Trophoblast cell (in vitro differentiated cells and primary cell): ENCODE measurements at places on chromosomes 1 and 21.
A peak's percentile ranks its signal among the peaks of the same experiment; 100 is the strongest.

DNA sequence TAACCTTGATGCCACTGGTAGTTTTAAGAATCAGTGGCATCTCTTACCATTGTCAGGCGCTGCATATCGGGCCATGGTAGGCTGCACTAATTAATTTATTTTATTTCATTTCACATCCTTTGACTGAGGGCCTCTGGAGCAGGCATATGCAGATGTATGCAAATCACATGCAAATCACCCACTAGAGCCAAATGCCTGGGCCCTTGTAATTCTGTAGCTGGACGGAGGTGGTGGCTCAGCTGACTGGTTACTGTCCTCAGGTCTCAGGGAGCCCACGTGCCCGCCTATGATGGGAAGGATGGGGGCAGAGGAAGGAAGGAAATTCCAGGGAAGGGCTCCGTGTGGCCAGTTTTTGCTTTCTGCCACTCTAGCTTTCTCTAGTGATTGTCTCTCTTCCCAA, 122.7 kb downstream of the IGSF21 start:
- no peaks in the 10 kb centered on the region for H3K27me3 ChIP-seq
- H3K4me3 ChIP-seq: no peak overlapping the region
- no peaks in the 10 kb centered on the region for H3K4me1 ChIP-seq
- DNase-seq: no peak

DNA sequence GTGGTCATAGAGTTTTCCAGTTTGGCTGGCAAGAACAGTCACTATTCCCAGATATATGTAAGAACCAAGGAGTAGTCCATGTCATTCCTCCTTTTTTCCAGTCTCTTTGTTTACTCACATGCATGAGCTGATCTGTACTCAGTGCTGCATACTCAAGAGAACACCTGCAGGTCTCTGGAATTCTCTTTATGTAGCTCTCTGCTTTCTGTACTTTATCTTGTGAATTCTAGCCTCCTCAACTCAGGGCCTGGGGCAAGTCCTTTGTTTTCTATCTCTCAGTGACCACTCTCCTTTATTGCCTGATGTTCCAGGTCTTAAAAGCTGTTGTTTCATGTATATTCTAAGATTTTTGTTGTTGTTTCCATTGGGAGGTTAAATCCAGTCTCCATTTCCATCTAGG, 478.9 kb downstream of the DPYD start:
- H3K36me3 ChIP-seq: no peaks in the 10 kb centered on the region
- no peak overlapping the region for H3K27ac ChIP-seq
- no peak overlapping the region for H3K4me3 ChIP-seq
- no peaks in the 10 kb centered on the region for H3K27me3 ChIP-seq

DNA sequence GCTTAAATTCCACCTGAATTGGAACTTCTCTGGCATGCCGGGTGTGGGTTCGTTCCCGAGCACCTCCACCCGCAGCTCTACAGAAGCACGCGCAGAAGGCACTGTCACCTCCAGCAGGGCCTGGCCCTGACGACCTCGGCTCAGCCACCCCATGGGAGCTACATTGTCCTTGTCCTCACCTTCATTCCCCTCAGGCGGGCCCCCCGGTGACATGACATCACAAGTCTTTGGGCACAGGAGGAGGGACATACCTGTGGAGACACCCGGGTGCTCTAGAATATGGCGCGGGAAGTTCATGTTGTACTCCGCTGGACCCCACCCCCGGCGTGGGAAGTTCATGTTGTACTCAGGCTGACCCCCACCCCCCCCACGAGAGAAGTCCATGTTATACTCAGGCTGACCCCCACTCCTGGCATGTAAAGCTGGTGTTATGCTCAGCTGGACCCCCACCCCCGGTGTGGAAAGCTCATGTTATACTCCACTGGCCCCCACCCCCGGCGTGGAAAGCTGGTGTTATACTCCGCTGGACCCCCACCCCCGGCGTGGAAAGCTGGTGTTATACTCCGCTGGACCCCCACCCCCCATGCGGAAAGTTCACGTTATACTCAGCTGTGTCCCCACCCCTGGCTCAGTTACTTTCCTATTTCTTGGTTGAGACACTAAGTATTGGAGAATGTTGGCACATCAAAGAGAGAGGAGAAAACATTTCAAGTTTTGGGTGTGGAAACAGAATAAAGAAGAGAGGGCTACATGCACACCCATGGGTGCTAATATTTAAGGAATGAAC, 37.6 kb downstream of the UMODL1 start:
- no peaks in the 10 kb centered on the region for H3K27me3 ChIP-seq
- no peak overlapping the region for H3K4me3 ChIP-seq
- no peak overlapping the region for H3K27ac ChIP-seq
- no peak for DNase-seq
- no peaks in the 10 kb centered on the region for H3K36me3 ChIP-seq

DNA sequence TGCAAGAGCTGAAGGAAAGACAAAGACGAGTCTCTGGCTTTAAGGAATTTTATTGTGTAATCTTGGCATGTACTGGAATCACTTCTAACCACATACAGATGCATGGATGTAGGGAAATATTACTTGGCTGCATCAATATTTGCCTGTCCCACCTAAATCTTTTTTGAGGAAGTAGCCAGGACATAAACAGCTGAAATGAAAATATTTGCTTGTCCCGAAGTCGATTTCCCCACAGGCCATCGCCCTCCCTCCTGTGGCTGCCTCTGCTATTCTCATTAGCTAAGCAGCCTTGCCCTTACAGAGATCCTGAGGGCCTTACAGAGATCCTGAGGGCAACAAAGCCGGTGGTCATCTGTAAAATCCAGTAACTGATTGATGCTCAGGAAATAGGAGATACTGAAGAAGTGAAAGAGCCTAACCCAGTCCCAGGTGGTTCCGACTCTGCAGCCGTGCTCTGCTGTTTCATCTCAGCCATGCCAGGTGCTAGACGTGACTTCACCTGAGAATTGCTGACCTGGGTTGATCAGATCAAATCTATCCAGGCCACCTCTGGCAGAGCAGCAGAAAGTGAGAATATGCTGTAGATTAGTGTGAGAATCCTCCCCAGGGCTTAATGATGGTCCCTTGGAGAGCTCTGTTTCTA, 25.5 kb downstream of the MAN1C1 start:
- no peaks in the 10 kb centered on the region for H3K4me1 ChIP-seq
- H3K36me3 ChIP-seq: no peaks in the 10 kb centered on the region
- H3K27ac ChIP-seq: no peak overlapping the region

DNA sequence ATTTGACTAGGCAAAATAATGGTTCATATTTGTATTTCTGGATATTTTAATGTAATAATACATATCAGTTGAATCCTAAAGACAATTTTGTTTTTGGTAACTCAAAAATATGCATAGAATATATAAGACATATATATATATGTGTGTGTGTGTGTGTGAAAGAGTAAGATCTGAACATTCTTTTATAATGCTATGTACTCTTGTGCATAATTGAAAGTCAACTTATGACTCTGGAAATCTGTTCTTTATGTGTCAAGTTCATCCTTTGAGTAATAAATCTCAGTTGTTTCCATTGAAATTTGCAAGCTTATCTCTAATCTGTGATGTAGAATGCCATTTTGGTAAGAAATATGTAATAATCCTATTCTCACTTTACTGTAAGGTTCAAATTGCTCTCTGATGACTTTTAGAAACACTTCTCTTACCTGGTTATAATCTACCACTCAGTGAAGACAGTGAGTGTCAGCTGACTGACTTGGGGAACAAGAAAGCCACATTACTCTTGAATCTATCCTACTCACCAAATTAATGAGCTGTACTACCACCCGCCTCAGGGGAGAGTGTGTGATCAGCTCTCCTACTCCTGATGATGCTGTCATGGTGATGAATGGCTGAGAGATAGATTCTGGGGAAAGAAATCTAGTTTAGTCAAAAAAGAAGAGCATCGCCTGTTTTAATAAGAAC, 15.0 kb upstream of the NEK7 start:
- H3K27ac ChIP-seq: no peak overlapping the region
- H3K4me1 ChIP-seq: no peaks in the 10 kb centered on the region
- no peaks in the 10 kb centered on the region for H3K36me3 ChIP-seq
- no peak for DNase-seq
- H3K4me3 ChIP-seq: no peak overlapping the region

GRCh38 chr1:88528792-88529191, 155.3 kb upstream of the PKN2 start:
- H3K27ac ChIP-seq: no peak overlapping the region
- H3K4me3 ChIP-seq: no peak overlapping the region
- no peaks in the 10 kb centered on the region for H3K27me3 ChIP-seq
- H3K36me3 ChIP-seq: no peaks in the 10 kb centered on the region
- H3K4me1 ChIP-seq: no peaks in the 10 kb centered on the region

- H3K27me3 ChIP-seq: no peaks in the 10 kb centered on the region
- H3K4me3 ChIP-seq: no peak overlapping the region
- no peaks in the 10 kb centered on the region for H3K4me1 ChIP-seq
- no peak for DNase-seq
Measured at GRCh38 chr1:225485991-225486530, 58.2 kb upstream of the LBR start.

DNA sequence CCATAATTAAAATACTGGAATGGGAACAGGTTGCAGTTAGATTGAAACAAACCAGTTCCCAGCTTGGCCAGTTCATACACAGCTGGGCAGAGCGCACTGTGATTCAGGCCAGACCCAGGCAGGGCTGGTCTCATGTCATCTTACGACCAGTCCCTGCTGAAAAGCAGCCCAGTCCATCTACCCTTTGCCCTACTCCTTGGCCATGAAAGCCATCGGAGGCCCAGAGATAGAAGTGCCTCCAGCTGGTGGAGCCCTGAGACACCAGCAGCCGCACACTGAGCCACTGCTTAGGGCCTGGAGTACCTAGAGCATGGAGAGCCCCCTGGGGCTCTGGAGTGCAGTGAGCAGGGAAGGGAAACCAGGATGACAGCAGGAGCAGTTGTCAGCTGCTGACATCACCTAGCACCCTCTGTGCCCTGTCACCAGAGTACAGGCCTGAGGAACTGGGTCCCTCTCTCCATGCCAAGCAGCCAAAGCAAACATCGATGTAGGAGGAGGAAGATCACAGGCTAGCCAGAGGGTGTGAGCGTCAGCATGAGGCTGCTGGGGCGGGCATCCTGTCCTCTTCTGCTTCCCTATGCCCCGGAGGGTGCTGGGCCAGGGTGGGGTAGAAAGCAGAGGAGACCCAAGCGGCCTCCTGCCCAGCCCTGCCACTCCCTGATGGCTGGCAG, 34.2 kb upstream of the TMEM125 start:
- H3K4me3 ChIP-seq: no peak overlapping the region
- no peaks in the 10 kb centered on the region for H3K36me3 ChIP-seq
- H3K4me1 ChIP-seq: no peaks in the 10 kb centered on the region
- no peak overlapping the region for H3K27ac ChIP-seq

DNA sequence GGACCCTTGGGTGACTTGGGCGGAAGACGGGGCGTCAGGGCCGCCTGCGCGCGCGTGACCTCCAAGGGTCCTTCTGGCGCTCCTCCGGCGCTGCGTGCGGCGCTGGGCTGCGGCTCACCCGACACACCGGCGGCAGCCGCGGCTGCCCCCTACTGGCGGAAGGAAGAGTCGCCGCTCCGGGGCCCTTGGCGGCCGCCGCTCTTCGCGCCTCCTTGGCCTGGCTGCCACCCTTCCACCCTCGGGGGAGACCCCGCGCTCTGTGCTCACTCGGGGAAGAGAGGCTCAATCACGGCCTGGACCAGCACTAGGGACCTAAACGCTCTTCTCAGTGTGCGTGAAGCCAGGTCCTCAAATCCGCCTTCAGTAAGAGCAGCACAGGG, 89.7 kb downstream of the DMRTA2 start:
- H3K4me3 ChIP-seq: peak overlapping the region; percentile 72
- peaks cover 4% of the 10 kb centered on the region for H3K4me1 ChIP-seq
- DNase-seq: peak; percentile 59
- no peak overlapping the region for H3K27ac ChIP-seq
- H3K27me3 ChIP-seq: peaks cover 2% of the 10 kb centered on the region

DNA sequence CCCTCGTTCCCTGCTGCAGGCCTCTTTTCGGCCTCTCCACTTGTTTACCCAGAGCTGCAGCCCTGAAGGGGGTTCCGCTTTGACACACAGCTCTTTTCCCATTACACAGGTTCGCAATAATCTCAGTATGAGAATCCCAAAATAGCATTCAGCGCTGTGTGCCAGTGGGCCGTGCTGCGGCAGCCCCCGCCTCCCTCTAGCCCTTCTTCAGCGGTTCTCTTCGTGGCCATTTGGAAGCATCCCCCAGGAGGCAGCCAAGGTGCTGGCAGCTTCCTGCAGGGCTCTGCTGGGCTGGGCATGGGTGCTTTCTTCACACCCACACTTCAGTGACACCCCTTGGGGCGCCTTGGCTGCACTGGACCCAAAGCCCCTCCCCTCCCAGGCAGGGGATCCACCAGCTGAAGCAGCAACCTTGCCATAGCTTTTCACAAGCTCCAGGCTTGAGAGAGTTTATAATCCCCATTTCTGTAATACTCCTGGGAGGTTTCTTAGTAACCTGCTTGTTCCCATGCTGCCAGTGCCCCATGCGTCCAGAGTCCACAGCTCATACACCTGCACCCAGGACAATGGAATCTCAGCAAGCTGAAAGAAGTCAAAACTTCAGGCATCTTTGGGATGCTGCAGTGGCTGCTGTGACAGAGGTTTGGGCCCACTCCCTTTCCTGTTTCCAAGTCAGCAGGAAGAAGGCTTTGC, 8.1 kb downstream of the NCF2 start:
- H3K27me3 ChIP-seq: no peaks in the 10 kb centered on the region
- H3K36me3 ChIP-seq: no peaks in the 10 kb centered on the region
- no peak overlapping the region for H3K27ac ChIP-seq
- no peak for DNase-seq
- no peak overlapping the region for H3K4me3 ChIP-seq

- no peaks in the 10 kb centered on the region for H3K4me1 ChIP-seq
- H3K36me3 ChIP-seq: no peaks in the 10 kb centered on the region
- H3K27ac ChIP-seq: no peak overlapping the region
Measured at GRCh38 chr1:48681476-48682305, 95.0 kb downstream of the BEND5 start.

GRCh38 chr1:241548008-241548407, 15.8 kb downstream of the KMO start:
- H3K4me3 ChIP-seq: no peak overlapping the region
- no peaks in the 10 kb centered on the region for H3K27me3 ChIP-seq
- no peaks in the 10 kb centered on the region for H3K4me1 ChIP-seq
- no peak overlapping the region for H3K27ac ChIP-seq
- no peaks in the 10 kb centered on the region for H3K36me3 ChIP-seq

DNA sequence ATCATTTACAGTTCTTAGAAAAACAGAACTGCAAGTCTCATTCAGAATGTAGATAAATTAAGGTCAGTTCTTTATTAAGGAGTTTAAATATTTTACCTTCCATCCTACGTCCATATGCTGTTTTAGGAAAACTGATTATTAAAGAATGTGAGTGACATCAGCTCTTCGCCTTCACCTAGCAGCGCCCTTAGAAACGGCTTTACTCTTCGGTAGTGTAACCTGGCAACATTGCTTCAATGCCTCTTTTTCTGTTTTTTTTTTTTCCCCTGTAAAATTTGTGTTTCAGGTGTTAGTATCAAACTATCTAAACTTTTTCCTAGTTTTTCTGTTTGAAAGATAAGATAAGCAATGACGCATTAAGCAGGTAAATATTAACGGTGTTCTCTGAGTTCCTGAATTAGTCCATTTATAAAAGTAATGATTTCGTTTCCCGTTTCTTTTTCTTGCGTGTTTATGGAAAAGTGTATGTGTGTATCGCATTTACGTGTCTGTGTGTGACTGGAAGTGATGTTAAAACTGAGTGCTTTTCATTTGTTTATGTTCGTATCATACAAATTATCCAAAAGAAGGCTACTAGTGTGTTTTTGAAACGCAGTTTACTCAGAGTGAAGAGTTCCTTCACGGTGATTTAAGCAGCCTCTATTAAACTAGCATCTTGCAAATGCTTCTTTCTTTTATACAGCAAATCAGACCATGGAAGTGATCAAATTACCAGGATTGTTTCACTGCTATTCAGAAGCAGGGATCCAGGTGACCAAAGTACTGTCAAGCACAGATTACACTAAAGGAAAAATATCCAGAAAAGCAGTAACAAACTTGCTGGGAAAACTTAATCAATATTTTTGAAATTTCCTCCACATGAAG, 139.0 kb downstream of the SDCCAG8 start:
- H3K27ac ChIP-seq: no peak overlapping the region
- no peaks in the 10 kb centered on the region for H3K36me3 ChIP-seq
- no peaks in the 10 kb centered on the region for H3K4me1 ChIP-seq
- peak; percentile 3 for DNase-seq
- no peak overlapping the region for H3K4me3 ChIP-seq
- no peaks in the 10 kb centered on the region for H3K27me3 ChIP-seq
